ENCODE measurements at places on chromosomes 2 and 18.

DNA sequence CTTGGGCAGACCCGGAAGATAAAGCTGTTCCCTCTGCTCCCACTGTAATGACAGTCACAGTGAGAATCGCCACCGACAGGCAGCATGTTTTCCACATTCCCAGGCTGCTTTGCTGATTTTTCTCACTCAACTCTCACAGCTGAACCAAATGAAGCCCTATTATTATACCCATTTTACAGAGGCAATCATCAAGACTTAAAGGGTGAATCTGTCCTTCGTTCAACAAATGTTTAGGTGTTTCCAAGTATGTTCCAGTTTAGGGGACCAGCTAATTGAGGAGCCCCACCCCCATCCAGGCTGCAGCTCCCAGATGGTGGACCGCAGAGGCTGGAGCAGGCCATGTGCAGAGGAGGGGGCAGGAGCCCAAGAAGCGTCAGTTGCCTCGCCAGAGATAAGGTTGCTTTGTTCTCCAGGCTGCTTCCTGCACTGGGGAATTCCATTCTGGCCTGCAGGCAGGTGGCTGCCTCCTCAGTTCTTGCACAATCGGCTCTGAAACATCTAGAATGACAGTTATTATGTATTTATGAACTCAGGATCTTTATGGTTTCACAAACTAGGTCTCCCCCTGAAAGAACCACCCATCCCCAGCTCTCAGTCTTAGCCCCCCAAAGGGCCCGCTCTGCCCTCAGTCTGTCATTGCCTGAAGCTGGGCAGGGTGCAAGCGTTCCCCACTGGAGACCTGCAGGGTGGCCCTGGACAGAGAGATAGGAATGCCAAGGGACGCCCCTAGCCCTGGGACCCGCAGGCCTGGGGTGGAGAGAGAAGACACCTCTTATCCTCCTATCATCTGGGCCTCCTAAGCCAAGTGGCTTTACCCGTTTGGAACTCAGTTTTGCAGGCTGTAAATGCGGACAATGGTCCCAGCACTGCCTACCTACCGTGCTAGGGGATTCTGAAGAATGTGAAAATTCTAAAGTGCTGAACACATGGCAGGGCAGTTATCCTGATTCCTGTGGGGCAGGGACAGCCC, 49.1 kb upstream of the MYCN start:
- no peak overlapping the region for H3K4me3 ChIP-seq
- no peaks in the 10 kb centered on the region for H3K4me1 ChIP-seq
- no peaks in the 10 kb centered on the region for H3K27me3 ChIP-seq
- no peak for DNase-seq

DNA sequence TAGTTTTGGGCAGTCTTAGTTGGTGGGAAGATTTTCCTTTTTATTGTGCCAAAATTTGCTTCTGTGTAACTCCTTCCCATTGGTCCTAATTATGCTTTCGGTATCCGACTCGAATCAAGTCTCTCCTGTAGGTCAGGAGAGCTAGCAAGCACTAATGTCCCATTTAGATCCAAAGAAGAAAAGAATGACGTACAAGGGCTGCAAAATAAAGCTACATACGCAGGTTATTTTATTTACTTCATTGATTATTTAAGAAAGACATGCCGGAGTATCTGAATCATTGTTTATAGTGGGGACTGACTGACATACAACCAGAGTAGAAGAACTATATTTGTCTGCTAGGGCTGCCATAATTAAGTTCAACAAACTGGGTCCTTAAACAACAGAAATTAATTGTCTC, 648.5 kb downstream of the CPS1 start:
- no peak for DNase-seq
- H3K36me3 ChIP-seq, result no peaks in the 10 kb centered on the region
- H3K4me1 ChIP-seq, result no peaks in the 10 kb centered on the region

- no peaks in the 10 kb centered on the region for H3K4me1 ChIP-seq
- no peak for DNase-seq
- no peaks in the 10 kb centered on the region for H3K36me3 ChIP-seq
- H3K27me3 ChIP-seq, result no peaks in the 10 kb centered on the region
- no peak overlapping the region for H3K4me3 ChIP-seq
These were observed 92.3 kb upstream of the ALKAL2 start for GRCh38 chr2:380221-380620.

GRCh38 chr2:217520356-217521010, 482.3 kb downstream of the TNS1 start:
- peaks cover 1% of the 10 kb centered on the region for H3K27me3 ChIP-seq
- no peak for DNase-seq
- H3K4me1 ChIP-seq, result peaks cover 4% of the 10 kb centered on the region
- H3K4me3 ChIP-seq, result no peak overlapping the region

DNA sequence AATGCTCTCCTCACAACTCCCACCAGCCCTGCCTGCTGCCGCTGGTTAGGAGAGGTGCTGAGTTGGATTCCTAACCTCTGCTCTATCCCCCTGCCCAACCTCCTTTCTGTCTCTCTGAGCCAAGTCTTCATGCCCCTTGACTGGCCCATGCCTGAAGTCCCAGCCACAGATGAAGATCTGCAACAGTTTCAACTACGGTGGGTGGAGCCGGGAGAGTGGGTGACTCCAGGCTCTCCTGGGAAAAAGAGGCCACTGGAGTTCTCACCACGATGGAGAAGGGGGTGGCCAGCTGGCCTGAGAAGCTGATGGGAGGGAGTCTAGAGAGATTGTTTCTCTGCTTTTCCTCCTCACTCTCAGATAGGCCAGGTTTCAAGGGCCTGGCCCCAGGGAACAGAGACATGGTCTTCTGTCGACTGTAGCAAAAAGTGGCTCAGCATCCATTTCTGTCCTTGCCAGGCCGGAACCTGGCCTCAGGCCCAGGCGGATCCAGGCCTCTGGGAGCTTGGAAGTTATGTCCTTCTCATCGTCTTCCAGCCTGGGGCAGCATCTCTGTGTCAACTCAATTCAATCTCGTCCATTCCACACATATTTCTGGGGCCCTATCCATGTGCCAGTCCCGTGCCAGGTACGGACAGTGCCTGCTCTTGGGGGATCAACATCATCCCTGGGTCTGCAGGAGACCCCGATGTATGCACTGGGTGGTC, 75.3 kb downstream of the INHBB start:
- H3K4me3 ChIP-seq, result no peak overlapping the region
- no peak overlapping the region for H3K27ac ChIP-seq
- H3K27me3 ChIP-seq, result peaks cover 80% of the 10 kb centered on the region
- H3K4me1 ChIP-seq, result no peaks in the 10 kb centered on the region
- DNase-seq, result no peak

- peaks cover 26% of the 10 kb centered on the region for H3K36me3 ChIP-seq
- H3K4me3 ChIP-seq, result no peak overlapping the region
- no peak overlapping the region for H3K27ac ChIP-seq
- H3K4me1 ChIP-seq, result no peaks in the 10 kb centered on the region
These were observed 39.3 kb downstream of the CENPO start for GRCh38 chr2:24832521-24832920.

DNA sequence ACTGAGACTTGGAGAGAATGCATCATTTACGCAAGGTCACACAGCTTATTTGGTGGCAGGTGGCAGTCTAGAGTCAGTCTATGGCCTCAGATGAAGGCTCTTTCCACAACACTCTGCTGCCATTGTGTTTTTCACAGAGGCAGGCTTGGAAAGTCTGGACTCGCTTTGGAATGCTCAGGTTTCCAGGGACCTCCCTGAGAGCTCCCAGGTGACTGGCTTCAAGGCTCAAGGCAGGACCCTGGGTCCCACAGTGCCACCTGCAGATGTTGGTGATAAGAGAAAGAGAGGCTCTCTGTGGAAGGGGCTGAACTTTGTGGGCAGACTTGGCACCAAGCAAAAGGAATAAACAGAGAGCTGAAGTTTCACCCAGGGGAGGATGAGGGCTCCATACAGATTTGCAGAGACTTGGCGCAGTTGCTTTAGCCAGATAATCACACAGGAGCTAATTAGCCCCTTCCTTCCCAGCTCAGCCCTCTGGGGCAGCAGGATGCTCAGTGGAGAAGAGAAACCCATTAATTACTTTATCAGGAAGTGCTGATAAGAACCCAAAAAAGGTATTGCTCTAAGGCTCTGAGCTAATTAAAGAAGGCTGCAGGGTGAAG, 103.5 kb downstream of the LBH start:
- no peak overlapping the region for H3K27ac ChIP-seq
- DNase-seq, result no peak
- no peaks in the 10 kb centered on the region for H3K27me3 ChIP-seq
- H3K4me3 ChIP-seq, result no peak overlapping the region

DNA sequence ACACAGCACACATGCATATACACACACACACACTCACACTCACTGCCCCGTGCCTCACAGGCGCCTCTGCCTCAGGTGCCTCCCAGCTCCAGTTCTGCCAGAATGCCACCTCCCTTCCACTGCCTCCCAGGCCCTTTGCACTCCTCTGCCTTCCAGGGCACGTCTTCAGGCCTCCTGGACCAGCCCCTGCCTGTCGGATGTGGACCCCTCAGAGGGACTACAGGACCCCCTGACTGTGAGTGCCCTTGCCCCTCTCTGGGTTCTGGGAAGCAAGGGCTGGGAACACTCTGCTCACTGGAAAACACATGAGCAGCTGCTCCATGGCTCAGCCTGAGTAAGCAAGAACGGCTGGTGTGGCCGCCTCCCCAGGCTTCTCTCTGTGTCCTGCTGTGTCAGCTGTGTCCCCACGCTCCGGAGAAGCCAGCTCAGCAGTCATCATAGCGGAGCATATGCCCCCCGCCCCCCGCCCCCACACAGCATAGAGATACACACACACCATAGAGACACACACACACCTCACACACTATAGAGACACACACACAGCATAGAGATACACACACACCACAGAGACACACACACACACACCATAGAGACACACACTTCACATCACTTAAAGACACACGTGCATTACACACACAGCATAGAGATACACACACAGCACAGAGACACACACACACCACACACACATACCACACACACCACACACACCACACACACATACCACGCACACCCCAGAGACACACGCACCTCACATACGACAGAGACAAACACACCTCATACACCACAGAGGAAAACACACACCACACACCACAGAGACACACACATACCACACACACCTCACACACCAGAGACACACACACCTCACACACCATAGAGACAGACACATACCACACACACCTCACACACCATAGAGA, 271.3 kb downstream of the CYRIA start:
- no peak for DNase-seq
- H3K27me3 ChIP-seq, result no peaks in the 10 kb centered on the region
- H3K36me3 ChIP-seq, result no peaks in the 10 kb centered on the region
- no peaks in the 10 kb centered on the region for H3K4me1 ChIP-seq
- H3K27ac ChIP-seq, result no peak overlapping the region
- no peak overlapping the region for H3K4me3 ChIP-seq

GRCh38 chr2:234761910-234762309, 189.9 kb upstream of the SH3BP4 start:
- DNase-seq, result no peak
- no peak overlapping the region for H3K27ac ChIP-seq
- H3K36me3 ChIP-seq, result no peaks in the 10 kb centered on the region
- peaks cover 12% of the 10 kb centered on the region for H3K4me1 ChIP-seq
- no peaks in the 10 kb centered on the region for H3K27me3 ChIP-seq
- H3K4me3 ChIP-seq, result no peak overlapping the region

GRCh38 chr2:235740821-235741220, 247.0 kb downstream of the AGAP1 start:
- H3K27ac ChIP-seq, result no peak overlapping the region
- peaks cover 2% of the 10 kb centered on the region for H3K36me3 ChIP-seq
- no peak for DNase-seq
- no peak overlapping the region for H3K4me3 ChIP-seq
- peaks cover 3% of the 10 kb centered on the region for H3K4me1 ChIP-seq

GRCh38 chr2:175964195-175964594, 37.9 kb downstream of the LNPK start:
- H3K4me1 ChIP-seq, result no peaks in the 10 kb centered on the region
- peaks cover 2% of the 10 kb centered on the region for H3K36me3 ChIP-seq
- H3K4me3 ChIP-seq, result no peak overlapping the region
- DNase-seq, result no peak

DNA sequence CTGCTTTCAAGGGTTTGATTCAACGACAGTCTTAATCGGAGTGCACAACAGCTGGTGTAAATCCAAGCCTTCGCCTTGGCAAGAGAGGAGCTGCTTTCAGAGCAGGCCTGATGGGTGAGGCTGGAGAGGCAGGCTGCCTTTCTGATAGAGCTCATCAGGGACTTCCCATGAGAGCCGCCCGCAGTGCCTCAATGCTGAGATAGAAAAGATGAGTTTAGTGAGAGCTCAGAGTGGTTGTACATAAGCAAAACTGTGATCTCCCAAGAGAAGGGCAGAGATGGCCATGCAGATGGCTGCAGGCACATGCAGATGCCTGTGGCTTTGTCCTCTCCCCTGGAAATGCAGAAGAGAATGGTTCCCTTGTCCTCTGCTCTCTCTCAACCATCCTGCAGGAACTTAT, 122.1 kb downstream of the ARL4C start:
- no peak for DNase-seq
- H3K4me1 ChIP-seq, result peaks cover 4% of the 10 kb centered on the region
- no peaks in the 10 kb centered on the region for H3K27me3 ChIP-seq
- no peak overlapping the region for H3K4me3 ChIP-seq

DNA sequence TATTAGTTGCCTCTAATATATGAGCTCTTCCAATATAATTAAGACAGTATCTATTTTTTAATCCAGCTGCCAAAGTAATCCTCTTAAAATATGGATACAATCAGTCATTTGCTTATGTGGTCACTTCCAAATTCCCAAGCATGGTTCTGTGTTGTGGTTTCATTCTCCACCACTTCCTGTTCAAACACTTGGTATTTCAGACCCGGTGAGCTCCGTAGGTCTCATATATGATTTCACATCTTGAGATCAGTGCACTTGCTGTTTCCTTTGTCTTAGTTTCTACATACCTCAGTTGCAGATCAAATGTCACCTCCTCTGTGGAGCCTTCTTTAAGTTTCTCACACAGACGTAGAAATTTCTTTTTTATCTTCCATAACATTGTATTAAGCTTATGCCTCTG, 254.2 kb downstream of the KCNS3 start:
- no peak overlapping the region for H3K4me3 ChIP-seq
- no peaks in the 10 kb centered on the region for H3K4me1 ChIP-seq
- peak; percentile 7 for DNase-seq
- H3K36me3 ChIP-seq, result no peaks in the 10 kb centered on the region
- no peak overlapping the region for H3K27ac ChIP-seq

DNA sequence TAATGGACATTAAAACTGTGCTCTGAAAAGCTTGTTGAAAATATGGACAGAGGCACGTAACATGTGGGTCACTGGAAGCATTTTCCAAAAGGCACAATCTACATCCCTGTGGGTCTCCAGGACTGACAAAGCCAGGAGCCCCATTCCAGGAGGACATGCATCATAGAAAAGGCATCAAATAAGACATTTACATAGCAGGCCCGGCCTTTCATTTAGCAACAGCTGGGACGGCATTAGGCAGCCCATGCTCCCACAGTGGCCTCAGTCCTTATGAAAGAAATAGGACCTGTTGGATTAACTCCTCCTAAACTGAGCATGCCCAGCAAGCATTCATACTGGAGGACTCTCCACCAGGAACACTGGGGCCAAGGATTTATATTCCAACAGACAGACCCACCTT, 72.2 kb downstream of the TWIST2 start:
- H3K36me3 ChIP-seq, result no peaks in the 10 kb centered on the region
- no peak overlapping the region for H3K27ac ChIP-seq
- no peaks in the 10 kb centered on the region for H3K27me3 ChIP-seq
- H3K4me3 ChIP-seq, result no peak overlapping the region
- no peak for DNase-seq
- no peaks in the 10 kb centered on the region for H3K4me1 ChIP-seq

- H3K4me1 ChIP-seq, result no peaks in the 10 kb centered on the region
- no peak overlapping the region for H3K4me3 ChIP-seq
- no peaks in the 10 kb centered on the region for H3K36me3 ChIP-seq
- peaks cover 14% of the 10 kb centered on the region for H3K27me3 ChIP-seq
- H3K27ac ChIP-seq, result no peak overlapping the region
- DNase-seq, result no peak
These were observed 80.6 kb downstream of the EML6 start for GRCh38 chr2:54803783-54804751.
